ENCODE measurements at places on chromosomes 16 and 17. TPM values are rescaled to one million over a fixed set of nuclear protein-coding genes. Genes with fewer than 3 reads are reported as not detected.

TNFRSF17 gene
- not detected for total RNA-seq

KRT13 gene
- total RNA-seq: not detected

SYT17 gene
- total RNA-seq: 2.4 TPM

BLTP2 gene
- total RNA-seq: 187 TPM

CBFA2T3 gene
- total RNA-seq: 0.19 TPM

HOXB8 gene
- 4.2 TPM for total RNA-seq

LGALS3BP gene
- total RNA-seq: 0.76 TPM

SNAI3 gene
- 0.33 TPM for total RNA-seq

RNF157 gene
- 0.29 TPM for total RNA-seq

DHX58 gene
- total RNA-seq: 3.4 TPM

HSF4 gene
- total RNA-seq: 1.3 TPM

ZG16 gene
- not detected for total RNA-seq

PRSS33 gene
- total RNA-seq: not detected

CTRB2 gene
- total RNA-seq: not detected

ALDOC gene
- total RNA-seq: 12.4 TPM

ICAM2 gene
- total RNA-seq: 806 TPM

ATP2A3 gene
- total RNA-seq: not detected

USP7 gene
- total RNA-seq: 67.3 TPM
